ENCODE measurements at places on chromosomes 3 and 15.

DNA sequence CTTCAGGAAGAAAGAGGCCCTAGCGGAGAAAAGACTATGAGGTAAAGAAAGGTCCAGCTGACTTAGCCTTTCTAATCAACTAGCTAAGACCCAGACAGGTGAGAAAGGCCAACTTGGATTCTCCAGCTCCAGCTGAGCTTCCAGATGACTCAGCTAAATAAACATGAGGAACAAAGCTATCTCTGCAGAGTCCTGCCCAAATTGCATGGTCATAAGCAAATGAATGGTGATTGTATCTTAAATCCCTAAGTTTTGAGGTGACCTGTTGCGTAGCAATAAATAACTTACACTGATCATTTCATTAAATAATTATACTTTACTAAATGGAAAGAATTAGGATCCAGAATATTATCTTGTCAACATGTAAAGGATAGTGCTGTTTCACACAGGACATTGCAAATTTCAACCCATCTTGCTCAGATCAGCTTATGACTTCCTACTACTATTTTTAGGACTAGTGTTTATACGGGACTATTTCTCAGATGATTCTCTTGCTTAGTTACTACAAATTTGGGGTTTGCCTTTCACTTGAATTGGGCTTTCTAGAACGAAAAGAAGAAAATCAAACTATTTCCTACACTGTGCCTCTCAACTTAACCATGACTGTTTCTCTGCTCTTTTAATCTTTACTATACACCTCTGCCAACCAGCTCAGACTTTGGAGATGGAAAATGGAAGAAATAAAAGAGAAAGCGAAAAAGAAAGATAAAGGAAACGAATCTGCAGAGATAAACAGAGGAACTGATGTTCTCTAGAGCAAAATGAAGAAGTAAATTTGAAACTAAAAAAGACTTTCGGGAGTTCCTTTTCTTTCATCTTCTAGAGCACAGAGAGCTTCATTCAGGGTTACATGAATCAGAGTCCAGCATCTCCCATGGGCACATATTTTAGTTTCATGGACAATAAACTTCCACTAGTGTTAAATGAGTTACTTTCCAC is 6.6 kb upstream of the ADGRG7 start:
- DNase-seq = no peak

GRCh38 chr3:52229656-52230055 is 4.2 kb upstream of the TLR9 start:
- DNase-seq = no peak

DNA sequence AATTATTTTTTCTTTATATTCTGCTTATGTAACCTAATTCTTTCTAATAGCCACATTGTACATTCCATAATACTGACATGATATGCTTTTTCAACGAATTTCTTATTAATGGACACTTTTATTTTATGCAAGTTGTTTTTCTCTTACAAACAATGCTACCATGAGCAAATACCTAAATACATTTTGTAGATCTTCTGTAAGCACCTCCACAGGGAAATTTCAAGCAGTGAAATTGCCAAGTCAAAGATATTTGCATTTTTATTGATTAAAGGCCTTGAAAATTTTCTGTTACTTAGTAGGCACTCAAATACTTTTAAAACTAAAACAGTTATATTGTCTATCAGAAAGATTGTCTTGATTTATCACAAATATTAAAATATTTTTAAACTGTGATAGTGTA is 79.6 kb upstream of the C3orf49 start:
- no peak for DNase-seq

GRCh38 chr3:149330609-149331331 is 2.7 kb downstream of the TM4SF18 start:
- no peak for DNase-seq

- DNase-seq = no peak
Measured at GRCh38 chr3:3101660-3102458, 8.3 kb downstream of the IL5RA start.

DNA sequence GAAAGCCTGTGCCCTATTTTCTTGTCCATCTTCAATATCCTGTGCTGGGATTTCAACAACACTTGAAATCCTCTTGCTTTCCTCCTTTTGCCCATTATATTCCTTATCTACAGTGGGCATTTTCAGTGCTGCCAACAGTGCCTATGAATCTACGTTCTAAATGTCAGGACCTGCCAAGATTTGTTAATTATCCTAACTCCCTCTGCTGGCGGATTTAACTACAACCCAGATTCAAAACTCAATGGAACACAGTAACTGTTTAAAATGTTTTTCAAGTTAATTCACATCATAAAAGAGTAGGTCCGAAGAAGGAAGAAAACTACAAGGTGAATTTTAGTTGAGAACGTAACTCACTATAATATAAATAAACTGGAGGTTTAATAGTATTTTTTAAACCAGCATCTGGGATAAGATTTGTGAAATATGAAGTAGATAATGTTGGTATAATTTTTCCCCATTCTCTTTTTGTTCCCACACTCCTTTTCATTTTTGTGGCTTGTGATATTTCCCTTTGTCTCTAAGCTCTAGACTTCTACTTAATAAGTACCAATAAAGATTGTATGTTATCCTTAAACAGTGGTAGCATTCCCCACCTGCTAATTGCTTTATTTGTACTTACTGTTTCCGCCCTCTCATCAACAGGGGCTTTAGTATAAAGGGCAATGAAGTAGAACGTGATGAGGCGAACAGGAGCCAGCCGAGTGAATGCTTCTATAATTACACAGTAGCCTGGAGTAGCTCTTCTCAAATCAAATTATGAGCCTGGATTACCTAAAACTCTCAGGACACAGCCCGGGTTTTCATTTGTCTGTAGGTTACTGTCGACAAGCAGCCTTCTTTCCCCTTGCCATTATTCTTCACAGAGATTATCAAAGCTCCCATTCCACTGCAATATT is 302.5 kb upstream of the ATP11B start:
- peak; percentile 39 for DNase-seq

GRCh38 chr15:91712286-91712685 is 141.2 kb upstream of the SLCO3A1 start:
- no peak for DNase-seq

DNA sequence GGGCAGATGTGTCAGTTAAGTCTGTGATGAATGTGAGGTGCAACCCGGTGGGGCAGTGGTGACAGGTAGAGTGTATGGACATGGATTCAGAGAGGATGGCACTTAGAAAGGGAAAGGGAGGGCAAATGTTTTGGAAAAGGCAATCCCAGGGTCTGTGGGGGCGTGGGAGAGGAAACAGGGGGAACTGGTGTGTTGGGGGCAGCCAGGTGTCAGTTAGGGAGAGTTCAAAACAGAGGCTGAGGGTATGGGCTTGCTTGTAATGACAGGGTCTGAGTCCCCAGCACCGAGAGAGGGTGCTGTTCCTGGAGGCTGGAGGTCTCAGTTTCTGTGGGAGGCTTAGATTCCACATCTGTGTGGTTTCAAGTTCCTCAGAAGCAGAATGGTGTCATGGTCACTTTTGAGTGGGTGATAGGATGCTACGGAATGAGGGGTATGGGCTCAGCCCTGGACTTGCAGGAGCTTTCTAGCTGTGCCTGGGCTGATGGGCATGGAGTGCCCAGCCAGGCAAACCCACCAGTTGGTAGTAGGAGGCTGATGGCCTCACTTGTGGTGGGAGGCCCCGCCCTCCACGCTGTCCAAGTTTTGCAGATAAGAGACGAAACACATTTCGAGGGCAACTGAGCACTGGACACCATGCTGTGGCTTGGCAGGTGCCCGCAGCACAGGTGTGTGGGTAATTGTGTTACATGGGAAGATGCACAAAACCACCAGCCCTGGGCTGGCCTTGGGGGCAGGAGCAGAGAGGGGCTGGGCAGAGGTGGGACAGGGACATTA is 209.4 kb downstream of the RPLP1 start:
- DNase-seq = no peak

- DNase-seq = no peak
Measured at GRCh38 chr3:40770061-40770460, 245.3 kb downstream of the ZNF621 start.

GRCh38 chr3:68876112-68876713 is 56.1 kb downstream of the TAFA4 start:
- peak; percentile 69 for DNase-seq

DNA sequence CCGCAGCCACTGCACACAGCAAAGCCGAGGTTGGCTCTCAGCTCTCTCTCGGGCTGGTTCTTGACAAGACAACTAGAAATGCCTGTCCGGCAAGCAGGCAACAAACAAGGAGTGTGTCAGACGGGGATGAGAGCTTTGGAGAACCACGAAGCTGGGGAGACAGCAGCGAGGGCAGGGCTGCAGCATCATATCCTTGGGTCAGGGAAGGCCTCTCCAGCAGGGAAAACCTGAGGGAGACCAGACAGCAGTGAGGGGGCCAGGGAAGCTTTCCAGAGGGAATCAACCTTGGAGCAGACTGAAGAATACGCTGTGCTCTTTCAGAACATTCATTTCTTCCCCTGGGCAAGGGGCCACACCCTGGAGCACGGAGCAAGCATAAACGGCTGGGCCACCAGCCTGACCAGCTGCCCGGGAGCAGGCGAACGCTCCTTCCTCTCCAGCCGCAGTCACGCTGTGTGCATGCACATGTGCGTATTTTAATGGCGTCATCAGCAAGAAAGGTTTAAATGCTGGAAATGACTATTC is 58.7 kb downstream of the CHSY1 start:
- DNase-seq = no peak

DNA sequence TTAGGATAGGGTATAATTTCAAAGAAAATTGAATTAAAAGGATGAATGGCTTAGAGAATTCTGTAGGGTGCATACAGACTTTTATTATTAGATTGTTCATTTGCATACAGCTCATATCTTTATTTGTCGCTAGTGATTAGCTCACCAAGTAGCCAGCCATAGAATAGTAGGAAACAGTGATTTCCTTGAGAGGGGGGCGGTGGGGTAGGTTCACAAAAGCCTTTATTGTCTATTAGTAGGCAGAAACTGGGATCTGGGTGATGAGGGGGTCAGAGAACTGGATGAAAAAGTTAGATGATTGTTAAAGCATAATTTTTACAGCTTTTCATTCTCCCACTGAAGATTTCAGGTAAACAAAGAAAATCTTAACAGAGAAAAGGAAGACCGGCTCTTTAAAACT is 77.6 kb upstream of the RAP2B start:
- DNase-seq = no peak

GRCh38 chr3:52481819-52482521 is 13.2 kb upstream of the STAB1 start:
- DNase-seq = no peak
